NCI-H2029 (cell line): ENCODE measurements at places on chromosomes 6 and 20.

GRCh38 chr6:112155886-112156285, 68.5 kb downstream of the FAM229B start:
- no peak for DNase-seq

- no peak for DNase-seq
Observed at GRCh38 chr6:56729719-56730118, 87.0 kb upstream of the DST start.

DNA sequence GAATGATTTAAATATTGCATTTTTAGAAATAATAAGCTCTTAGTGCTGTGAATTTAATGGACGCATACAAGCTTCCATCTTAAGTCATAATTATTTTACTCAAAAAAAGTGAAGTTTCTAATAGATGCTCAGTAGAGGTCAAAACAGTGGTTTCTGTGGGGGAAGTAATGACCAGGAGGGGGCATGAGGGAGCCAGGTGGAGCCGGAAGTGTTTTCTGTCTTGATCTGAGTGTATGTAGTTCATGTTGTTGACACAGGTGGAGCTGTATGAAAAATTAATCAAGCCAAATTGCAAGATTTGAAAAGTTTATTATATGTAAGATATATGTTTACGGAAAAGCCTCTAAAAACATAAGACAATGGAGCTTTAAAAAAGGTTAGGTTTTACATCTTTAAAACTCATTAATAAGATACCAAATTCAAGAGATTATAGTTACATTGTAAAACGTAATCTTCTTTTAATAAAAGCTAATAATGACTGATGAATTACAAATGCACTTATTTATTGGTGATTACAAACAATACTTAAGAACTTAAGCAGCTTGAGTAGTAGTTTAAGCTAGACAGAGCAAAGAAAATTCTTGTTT, 68.0 kb downstream of the PLAGL1 start:
- DNase-seq: no peak

DNA sequence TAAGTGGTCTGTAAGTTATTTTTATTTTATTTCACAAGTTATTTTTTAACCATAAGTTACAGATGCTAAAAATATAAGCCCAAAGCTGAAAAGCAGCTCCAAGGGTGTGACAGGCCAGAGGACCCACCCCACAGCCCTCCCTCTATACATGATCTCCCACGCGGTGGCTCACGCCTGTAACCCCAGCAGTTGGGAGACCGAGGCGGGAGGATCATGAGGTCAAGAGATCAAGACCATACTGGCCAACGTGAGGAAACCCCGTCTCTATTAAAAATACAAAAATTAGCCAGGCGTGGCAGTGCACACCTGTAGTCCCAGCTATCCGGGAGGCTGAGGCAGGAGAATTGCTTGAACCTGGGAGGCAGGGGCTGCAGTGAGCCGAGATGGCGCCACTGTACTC, 32.2 kb downstream of the COL11A2 start:
- no peak for DNase-seq

- DNase-seq: no peak
Observed at GRCh38 chr20:51679254-51679921, 88.8 kb downstream of the ATP9A start.

DNA sequence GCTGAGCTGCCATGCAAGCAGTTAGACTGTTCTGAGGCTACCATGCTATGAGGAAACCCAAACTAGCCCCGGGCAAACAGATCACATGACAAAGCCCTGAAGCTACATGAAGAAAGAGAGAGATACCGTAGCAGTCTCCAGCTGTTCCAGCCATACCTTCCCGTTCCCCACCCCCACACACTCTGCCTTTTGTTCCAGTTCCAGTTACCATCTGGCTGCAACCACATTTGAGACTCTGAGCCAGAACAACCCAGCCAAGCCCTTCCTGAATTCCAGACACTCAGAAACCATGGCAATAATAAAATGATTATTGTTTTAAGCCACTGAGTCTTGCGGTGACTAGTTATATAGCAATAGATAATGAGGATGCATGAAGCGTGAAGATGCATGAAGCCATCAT, 28.3 kb downstream of the RIN2 start:
- peak; percentile 84 for DNase-seq

DNA sequence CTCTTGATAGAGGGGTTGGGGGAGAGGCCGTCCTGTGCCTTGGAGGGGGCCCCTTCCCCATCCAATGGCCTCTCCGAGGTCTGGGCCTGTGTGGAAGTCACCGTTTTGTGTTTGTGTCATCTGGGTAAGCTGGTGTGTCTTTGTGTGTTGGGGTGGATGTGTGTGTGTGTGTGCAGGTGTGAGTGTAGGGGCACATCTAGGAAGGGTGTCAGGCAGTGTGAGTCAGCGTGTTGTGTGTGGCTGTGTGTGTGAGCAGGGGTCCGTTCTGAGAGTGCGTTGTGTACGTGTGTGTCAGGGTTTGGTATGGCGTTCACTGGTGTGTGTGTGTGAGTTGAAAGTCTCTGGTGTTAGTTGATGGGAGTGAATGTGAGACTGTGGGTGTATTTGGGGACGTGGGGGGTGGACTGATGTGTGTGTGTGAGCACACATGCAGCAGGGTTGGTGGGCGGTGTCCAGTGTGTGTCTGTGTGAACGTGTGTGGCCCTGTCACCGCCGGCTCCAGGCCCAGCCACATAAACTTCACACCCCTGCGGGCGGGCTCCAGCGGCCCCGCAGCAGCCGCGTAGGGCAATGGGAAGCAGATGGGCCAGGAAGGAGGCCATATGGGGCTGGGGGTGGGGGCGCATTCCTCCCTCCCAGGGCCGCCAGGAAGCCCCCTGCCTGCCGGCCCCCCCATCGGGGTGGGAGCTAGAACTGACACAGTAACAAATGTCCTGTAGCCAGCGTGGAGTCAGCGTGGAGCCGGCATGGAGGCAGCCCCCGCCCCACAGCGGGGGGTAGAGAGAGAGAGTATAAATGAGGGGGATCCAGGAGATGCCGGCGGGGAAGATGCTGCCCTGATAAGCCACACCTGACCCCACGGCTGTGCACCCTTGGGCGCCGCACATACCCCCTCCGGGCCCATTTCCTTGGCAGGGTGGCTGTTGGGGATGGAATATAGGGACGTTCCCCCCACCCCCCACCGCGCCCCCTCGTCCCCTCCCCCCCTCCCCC, 32.1 kb downstream of the SNAI1 start:
- no peak for DNase-seq

DNA sequence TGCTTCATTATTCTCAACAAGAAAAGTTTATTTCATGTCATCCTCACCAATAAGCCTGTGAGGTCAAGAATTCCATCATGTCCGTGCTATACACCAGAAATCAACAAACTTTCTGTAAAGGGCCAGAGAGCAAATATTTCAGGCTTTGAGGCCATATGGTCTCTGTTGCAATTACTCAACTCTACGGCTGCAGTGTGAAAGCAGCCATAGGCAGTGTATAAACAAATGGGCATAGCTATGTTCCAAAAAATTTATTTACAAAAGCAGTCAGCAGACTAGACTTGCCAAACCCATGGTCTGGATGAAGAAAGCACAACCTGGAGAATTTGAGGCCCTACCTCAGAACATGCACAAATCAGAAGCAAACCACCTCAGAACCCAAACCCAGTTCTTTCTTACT, 118.5 kb downstream of the PCSK2 start:
- DNase-seq: no peak

GRCh38 chr6:166375013-166375412, 7.7 kb downstream of the MPC1 start:
- DNase-seq: no peak

DNA sequence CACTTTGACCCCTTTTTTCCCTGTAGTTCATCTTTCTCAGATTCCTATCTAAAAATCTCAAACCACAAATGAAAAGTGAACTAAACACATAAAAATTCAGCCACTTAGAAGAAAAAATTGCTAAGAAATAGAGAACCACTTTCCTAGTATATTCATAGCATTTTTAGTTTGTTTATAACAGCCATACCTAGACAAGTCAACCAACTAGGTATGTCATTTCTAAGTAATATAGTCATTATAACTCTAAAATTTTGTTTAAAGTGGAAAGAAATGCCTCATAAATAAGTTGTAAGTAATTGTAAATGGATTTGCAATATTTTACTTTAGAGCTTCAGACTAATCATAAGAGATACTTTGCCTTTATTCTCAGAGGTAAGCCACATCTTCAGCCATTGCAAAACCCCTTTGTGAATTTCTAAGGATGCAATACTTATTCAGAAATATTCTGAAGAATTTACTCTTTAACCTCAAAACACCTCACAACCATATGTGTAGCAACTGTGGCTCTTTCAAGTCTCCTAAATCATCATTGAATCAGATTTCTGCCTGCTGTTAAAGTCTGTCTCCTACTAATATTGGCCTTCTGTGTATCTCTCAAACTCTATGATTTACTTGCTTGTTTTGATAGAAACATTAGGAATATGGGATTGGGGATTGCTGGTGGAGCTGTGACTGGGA, 6.9 kb upstream of the SUMO4 start:
- no peak for DNase-seq

DNA sequence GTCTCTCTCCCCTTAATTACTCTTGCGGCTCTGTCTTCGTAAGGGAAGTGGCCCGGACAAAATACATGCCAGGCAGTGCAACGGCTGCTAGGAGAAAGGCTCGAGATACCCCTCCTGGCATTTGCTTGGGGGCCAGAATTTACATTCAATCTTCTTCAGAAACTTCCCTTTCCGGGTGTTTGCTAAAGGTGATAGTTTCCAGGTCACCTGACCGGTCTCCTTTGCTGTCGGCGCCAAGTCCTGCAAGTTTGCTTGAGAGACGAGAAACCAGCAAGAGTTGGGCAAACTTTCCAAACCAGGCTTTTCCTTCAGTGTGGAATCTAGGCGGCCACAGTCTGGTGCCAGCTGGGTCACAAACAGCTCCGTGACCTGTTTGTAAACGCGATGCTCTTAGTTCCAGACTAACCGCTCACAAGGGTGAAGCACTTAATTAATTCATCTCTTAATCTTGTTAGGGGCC, 563 bp upstream of the SRSF3 start:
- DNase-seq: peak; percentile 53

GRCh38 chr6:89992818-89993217, 98.5 kb downstream of the GJA10 start:
- no peak for DNase-seq

GRCh38 chr6:8944548-8944947, 509.2 kb upstream of the SLC35B3 start:
- DNase-seq: no peak

DNA sequence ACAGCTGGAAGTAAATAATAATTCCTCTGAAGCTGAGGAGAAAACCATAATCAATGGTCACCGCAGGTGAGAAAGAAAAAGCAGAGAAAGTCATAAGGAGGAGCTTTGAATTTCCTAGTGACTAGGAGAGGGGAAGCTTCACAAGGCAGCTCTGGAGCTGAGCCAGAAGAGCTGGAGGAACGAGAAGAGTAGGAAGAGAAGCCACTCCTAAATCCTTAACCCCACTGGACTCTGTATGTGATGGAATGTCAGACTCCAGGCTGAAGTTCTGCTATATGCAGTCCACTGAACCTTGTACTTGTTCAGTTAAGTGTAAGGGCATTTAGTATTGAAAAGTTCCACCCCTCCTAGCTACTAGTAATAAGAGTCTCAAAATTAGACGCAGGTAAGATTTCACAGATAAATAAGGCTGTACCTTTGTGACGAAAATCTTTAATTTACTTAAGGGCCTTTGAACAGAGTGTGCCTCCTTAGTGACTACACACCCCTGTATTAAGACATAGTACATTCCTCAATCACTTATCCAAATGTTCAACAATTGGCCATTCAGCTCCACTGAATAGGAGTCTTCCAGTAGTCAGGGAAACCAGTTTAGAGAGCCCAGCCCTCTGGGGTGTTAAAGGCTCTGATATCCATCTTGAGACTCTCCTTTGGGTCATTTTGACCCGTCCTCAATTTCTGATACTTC, 71.4 kb upstream of the UFL1 start:
- DNase-seq: no peak

- no peak for DNase-seq
Observed at GRCh38 chr6:165183071-165183470, 126.3 kb downstream of the C6orf118 start.

DNA sequence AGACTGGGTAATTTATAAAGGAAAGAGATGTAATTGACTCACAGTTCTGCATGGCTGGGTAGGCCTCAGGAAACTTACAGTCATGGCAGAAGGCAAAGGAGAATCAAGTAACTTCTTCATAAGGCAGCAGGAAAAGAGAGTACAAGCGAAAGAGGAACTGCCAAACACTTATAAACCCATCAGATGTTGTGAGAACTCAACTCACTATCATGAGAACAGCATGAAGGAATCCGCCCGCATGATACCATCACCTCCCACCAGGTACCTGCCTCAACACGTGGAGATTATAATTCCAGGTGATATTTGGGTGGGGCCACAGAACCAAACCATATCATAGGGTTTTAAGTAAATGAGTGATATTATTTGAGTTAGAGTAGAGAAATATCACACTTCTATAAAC, 189.3 kb downstream of the TSHZ2 start:
- DNase-seq: no peak

DNA sequence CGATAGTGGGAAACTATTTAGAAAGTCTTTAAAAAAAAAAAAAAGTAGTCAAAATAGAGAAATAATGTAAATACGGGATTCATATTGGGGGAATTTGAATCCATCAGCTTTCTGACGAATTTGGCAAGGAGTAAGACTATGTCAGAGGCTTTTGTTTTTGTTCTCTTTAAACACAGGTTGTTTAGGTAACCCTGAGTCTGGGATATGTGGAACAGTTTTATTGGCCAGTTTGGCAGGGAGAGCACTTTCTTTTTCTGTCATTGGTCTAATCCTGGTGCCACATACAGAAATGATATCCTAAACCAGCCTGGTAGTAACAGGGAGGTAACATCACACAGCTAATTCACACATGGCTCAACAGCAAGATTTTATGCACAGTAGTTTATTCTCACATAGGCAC, 27.7 kb downstream of the HAO1 start:
- no peak for DNase-seq

DNA sequence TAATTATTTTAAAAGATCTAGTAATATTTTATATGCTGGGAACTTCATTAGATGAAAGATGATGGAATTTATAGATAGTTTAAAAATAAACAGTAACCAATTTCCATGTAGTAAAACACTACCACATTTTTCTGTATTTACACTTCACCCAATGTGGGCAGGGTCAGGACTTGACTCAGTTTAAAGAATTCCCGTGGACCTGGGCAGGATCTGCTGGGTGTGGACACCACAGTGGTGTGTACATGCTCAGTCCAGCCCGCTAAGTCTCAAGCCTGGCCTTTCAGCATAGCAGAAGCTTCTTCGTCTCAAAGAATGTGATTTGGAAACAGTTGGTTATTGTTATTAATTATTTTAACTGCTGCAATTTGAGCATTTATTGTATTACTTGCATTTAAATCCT, 364.2 kb downstream of the SYNE1 start:
- no peak for DNase-seq

GRCh38 chr6:5723841-5724691, 282.7 kb downstream of the NRN1 start:
- DNase-seq: no peak

- peak; percentile 81 for DNase-seq
Observed at GRCh38 chr6:157756708-157757429, 66.2 kb upstream of the SNX9 start.

DNA sequence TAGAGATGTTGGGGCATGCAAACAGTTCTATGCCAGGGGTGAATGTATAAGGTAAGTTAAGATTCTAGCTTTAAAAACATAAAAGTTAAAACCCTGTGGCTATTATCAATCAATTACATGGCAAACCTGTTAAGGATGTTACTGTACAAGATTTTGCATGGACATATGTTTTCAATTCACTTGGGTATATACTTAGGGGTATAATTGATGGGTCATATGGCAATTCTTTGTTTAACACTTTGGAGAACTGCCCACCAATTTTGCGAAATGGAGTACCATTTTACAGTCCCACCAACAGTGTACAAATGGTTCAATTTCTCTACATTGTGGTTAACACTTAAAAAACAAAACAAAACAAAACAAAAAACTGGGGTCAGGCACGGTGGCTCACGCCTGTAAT, 9.4 kb upstream of the NCOA3 start:
- DNase-seq: no peak

- DNase-seq: no peak
Observed at GRCh38 chr6:145347216-145347615, 388.1 kb downstream of the EPM2A start.
